ENCODE measurements at places on chromosomes 4 and X. TPM values are rescaled to one million over a fixed set of nuclear protein-coding genes. Genes with fewer than 3 reads are reported as not detected.

DNA sequence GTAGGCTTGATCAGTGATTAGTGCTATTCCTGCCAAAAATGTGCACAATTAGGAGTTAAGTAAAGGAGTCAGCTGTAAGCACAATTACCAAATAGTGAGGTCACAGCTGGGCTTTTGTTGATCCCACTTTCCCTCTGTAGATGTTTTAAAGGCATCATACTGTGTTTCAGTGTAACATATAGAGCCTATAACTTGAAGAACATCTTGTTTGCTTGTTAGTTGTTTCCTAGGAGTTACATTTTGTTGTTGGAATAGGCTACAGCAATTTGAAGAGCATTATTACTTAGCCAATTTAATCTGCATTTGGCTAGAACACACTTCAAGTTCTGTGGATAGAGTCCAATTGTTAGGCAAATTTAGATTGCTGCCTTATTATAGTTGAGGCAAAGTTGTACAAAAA, 210.7 kb upstream of the MAD2L1 start:
- DNase-seq: no peak

DNA sequence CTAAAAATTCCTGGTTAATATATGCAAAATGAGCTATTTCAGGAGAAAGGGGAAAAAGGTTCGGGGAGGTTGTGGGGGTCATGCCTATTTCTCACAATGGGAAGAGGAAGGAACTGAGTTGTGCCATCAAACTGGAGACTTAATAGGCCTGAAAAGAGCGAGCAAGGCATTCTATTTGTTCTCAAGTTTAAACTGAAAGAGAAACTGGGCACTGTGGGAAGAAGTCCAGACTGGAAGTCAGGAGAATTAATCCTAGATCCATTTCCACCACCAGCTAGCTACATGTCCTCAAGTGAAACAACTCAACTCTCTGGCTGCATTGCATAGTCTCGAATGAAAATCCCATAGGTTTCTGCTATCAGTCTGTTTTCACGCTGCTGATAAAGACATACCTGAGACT, 50.6 kb downstream of the PPARGC1A start:
- DNase-seq: no peak

DNA sequence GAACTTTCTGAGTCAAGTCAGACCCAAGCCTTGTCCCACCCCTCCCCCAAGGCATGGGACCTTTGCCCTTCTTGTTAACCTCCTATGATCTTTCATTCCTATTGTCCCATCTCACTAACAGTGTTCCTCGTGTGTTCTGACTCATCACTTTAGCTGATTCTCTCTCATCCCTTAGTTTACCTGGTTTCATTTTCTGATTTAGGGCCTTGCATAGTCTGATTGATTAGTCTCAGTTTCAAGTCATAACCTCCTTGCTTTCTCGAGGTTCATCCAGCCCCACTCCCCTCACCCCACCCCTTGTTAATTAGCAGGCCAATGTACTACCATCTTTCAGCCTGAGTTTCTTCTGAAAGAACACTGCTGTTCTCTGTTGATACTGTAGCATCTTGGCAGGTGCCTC, 517.4 kb downstream of the RPA4 start:
- DNase-seq: peak; percentile 46

- no peak for DNase-seq
These were observed 68.7 kb upstream of the ARX start for GRCh38 chrX:25084446-25084845.

GRCh38 chr4:95536650-95537049, 12.1 kb downstream of the UNC5C start:
- DNase-seq: no peak

GRCh38 chr4:120659616-120660170, 262.8 kb downstream of the PRDM5 start:
- DNase-seq: no peak

GRCh38 chr4:182429896-182430295, 186.7 kb downstream of the TENM3 start:
- DNase-seq: no peak

GRCh38 chrX:19368576-19368975, 24.8 kb downstream of the PDHA1 start:
- no peak for DNase-seq

GRCh38 chr4:105620640-105621323, 68.4 kb downstream of the ARHGEF38 start:
- DNase-seq: peak; percentile 95

DNA sequence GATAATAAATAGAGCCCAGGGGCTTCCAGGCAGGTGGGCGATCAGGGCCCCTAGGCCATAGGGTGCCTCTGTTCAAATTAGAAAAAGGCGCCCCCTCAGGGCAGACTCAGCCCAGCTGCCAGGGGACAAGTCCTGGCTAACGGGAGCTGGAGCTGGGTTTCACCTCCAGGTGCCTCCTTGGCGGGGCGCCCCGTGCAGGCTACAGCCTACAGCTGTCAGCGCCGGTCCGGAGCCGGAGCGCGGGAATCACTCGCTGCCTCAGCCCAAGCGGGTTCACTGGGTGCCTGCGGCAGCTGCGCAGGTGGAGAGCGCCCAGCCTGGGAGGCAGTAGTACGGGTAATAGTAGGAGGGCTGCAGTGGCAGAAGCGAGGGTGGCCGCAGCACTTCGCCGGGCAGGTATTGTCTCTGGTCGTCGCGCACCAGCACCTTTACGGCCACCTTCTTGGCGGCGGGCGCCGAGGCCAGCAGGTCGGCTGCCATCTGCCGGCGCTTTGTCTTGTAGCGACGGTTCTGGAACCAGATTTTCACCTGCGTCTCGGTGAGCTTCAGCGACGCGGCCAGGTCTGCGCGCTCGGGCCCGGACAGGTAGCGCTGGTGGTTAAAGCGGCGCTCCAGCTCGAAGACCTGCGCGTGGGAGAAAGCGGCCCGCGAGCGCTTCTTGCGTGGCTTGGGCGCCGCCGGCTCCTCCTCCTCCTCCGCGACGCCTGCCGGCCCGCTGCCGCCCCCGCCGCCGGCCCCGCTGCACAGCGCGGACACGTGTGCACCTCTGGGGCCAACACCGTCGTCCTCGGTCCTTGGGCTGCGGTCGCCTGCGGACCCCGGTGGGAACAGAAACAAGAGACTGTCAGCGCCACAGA, 2.4 kb downstream of the NKX3-2 start:
- DNase-seq: no peak

GRCh38 chr4:150104404-150105027, 26.3 kb downstream of the DCLK2 start:
- no peak for DNase-seq

- no peak for DNase-seq
These were observed 75.4 kb downstream of the LIMCH1 start for GRCh38 chr4:41613386-41613785.

DNA sequence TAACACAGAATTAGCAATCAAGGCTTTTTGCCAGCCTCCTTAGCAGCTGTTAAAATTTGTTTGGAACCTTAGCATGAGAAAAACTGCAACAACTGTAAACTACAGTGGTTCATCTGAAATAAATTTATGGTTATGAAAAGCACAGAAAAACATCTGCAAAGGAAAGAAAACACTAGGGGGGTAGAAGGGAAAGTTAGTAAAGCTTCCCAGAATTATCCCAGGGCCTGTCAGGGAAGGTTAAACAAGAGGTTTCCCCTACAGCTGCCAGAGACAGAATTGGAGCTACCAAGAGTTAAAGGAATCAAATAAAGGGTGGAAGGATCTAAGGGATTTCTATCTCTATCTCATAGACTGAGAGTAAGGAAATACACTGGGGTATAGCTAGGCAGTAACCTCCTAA, 234.7 kb upstream of the DIAPH2 start:
- DNase-seq: no peak

GRCh38 chr4:37757761-37758160, 68.7 kb upstream of the PGM2 start:
- no peak for DNase-seq

- DNase-seq: peak; percentile 91
These were observed 84.2 kb downstream of the CNOT6L start for GRCh38 chr4:77734928-77735327.

DNA sequence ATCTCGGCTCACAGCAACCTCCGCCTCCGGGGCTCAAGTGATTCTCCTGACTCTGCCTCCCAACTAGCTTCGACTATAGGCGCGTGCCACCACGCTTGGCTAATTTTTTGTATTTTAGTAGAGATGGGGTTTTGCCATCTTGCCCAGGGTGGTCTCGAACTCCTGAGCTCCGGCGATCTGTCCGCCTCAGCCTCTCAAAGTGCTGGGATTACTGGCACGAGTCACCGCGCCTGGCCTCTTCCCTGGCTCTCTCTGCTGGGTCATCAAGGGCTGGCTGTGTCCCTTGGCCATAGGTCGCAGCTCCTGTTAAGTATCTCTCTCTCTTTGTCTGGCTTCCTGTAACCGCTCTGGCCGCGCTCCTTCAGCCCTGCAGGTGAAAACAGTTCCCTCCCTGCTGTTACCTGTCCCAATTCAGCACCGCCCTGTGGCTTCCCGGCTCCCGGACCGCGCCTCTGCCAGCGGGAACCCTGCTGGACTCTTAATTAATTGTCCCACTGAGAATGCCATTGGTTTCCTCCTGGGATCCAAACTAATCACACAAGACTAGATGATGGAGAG, 1.3 kb upstream of the RGS12 start:
- peak; percentile 5 for DNase-seq

DNA sequence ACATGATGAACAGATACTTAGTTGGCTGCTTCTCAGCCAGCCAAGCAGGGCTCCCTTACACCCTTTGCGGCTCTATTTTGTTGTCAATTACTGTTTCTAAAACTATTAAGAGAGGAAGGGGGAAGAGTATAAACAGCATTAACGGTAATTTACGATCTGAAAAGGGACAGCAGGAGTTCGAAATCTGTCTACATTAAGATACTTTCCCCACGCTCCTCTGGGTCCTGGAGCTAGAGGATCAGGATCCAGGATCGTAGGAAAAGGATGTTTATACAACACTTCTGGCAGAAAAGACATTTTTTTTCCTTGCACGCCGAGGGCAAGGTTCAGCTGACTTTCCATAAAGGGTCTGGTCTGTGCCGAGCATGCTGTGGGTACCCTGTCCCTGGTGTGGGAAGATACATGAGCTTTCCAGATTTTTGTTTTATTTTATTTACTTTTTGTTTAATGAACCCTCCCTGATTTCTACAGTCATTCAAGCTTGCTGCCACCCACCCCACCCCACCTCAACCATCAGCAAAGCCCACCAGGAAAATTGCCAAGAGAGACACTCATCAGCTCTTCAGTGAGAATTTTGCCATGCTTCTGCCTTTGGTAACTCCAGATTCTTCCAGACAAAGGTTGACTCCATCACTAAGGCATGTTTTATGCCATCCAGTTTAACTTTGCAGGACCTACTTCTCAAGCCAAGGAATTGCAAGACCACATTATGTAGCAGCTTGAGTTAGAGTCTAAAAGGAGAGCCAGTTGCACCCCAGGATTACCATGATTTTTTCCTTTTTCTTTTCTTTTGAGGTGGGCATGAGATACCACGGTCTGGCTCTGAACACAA, 188.1 kb downstream of the QDPR start:
- no peak for DNase-seq

DNA sequence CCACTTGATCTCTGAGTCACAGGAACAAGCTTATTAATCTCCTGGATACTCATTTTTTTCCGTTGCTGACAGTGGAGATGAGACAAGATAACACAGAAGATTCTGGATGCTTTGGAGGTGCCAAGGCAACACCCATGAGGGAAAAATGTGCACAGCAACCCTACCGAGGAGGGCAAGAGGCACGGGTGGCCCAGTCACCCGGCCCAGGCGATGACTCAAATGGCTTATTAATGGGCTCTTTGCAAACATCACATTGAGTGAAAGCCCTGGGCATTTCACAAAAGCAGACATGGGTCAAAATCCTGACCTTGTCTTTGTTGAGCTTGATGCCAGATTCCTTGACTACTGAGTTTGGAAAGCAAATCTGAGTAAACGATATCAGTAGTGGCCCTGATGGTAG, 315.1 kb downstream of the STK32B start:
- peak; percentile 79 for DNase-seq

- no peak for DNase-seq
These were observed 498.4 kb downstream of the PDGFC start for GRCh38 chr4:156473151-156473550.

GRCh38 chrX:9767375-9767774, 1.7 kb upstream of the GPR143 start:
- DNase-seq: no peak

- DNase-seq: peak; percentile 90
These were observed 85.5 kb upstream of the TET2 start for GRCh38 chr4:105061136-105061696.

GRCh38 chrX:15233416-15234015, 36.4 kb downstream of the ASB9 start:
- peak; percentile 69 for DNase-seq

DNA sequence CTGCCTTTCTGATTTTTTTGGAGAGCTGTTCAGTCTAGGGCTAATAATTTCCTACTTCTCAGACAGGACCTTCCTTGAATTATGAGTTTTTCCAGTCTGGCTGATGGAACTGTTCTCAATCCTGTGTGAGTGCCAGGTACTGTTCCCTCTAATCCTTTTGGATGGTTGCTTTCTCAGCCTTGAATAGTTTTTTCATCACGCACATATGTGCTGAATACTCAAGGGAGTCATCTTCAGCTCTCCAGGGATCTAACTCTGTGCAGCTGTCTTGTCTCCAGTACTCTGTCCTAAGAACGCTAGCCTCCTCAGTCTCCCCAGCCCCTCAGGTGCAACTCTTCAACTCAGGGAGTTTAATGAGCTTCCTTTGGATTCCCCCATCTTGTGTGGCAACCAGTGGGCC, 93.2 kb downstream of the GASK1B start:
- no peak for DNase-seq

DNA sequence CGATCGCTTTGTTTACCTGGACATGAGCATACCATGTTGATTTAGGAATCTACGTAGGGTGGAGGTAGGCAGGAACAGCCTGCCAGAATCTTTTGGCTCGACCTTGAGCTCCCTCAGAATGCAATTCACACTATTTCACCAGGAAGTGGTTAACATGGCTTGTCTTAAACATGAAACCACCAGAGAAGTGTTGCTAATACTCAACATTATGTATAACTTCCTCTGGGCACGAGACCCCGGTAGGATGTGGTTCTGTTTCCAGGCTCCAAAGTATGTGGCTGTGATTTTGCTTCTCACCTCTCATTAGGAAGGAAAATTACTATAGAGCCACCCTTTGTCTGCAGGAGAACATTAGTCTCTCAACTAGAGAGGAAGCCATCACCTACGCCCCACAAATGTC, 59.0 kb upstream of the VCX3B start:
- DNase-seq: no peak

GRCh38 chrX:134764202-134764785, 106.0 kb upstream of the PLAC1 start:
- no peak for DNase-seq

- DNase-seq: no peak
These were observed 435 bp downstream of the DCX start for GRCh38 chrX:111411557-111411956.

Gene IL1RAPL2
- not detected for total RNA-seq

Gene UBE2K
- total RNA-seq: 52.9 TPM

Gene GAGE1
- total RNA-seq: not detected

Gene FMR1NB
- total RNA-seq: not detected

Gene HSPA4L
- total RNA-seq: 18.6 TPM

Gene XAGE2
- total RNA-seq: not detected

Gene USP17L19
- total RNA-seq: not detected

Gene SMIM31
- total RNA-seq: 0.05 TPM

Gene RBM46
- total RNA-seq: 0.52 TPM

Gene FRAS1
- 4.2 TPM for total RNA-seq

Gene ZCCHC12
- 0.05 TPM for total RNA-seq

Gene SLC9B1
- total RNA-seq: 0.69 TPM

Gene IGFBP7
- total RNA-seq: 4,753 TPM
